Stimulated activated CD4-positive, alpha-beta T cell treated with anti-CD3 and anti-CD28 coated beads, Interleukin-4, amount 100 ng/mL, for 24 hours (primary cell): ENCODE measurements at places on chromosomes 2 and 18.

DNA sequence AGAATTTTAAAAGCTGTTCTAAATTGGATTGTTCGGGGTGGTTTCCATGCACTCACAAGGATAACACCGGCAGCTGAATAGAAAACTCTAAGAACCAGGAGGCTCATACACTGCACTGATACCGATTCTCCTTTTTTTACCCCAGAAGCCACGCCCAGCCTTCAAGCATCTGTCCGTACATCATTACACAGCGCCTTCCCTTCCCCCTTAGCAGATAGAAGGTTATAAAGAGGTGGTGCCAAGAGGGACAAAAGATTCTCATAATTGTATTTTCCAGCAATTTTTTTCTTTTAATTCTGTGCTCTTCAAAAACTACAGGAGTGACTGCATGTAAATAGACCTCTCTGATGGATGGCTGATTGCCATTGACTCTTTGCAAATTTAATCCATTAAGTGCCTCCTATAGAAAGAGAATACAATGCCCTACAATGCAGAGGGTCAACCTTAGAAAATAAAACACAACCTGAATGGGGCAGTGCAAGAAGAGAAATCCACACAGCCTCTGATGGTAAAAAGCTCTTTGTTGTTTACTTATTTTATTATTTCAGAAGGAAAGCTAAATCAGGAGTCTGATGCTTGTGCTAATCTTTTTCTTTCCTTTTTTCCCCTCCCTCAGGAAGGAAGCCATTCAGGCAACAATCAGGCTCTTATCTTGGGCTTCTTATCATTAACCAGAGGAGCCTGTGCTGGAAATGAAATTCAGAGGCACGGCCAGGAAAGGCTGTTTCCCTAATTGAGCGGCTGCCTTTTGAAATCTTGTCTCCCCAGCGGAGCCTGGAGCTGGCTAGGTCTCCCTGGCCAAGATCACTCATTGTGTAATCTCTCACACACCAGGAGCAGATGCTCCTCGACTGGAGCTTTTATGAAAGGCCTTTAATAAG, 198.9 kb upstream of the NABP1 start:
- no peak for DNase-seq

GRCh38 chr2:219560893-219561178, 10.5 kb downstream of the OBSL1 start:
- no peak for DNase-seq

- DNase-seq, result no peak
Measured at GRCh38 chr2:198961547-198961946, 496.2 kb downstream of the SATB2 start.

GRCh38 chr2:96819876-96820511, 3.9 kb downstream of the CNNM3 start:
- DNase-seq, result no peak

GRCh38 chr2:30684516-30684915, 122.7 kb downstream of the CAPN13 start:
- DNase-seq, result no peak

DNA sequence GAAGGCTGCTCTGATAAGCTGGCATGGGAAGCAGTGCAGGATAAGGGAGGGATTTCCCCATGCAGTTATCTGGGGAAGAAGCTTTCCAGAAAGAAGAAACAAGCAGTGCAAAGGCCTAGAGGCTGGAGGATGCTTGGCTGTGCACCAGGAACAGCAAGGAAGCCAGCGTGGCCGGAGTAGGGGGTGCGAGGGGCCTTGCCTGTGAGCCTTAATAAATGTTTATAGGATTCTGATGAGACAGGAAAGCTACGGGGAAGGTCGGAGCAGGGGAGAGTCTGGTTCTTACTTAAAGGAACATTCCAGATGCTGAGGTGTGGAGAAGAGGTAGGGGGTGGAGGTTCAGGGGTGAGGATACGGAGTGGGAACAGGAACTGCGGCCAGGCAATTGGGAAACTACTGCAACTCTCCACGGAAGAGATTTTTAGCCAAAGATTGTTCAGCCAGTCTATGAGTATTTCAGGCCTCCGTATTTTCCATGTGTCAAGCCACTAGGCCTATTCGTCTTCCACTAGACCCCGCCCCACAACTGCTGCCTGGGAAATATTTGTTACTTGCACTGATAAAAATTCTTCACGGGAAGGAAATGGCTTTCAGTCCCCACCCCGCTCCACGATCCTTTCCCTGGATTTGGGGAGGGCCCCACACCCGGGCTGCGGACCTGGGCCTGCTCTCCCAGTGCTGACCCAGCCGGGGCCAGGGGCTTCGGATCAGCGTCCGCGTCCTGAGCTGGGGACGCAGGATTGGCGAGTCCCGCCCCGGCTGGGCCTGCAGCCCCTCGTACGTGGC, 516 bp downstream of the EIF2AK2 start:
- DNase-seq, result peak; percentile 38

GRCh38 chr2:65186872-65187851, 40.5 kb upstream of the ACTR2 start:
- peak; percentile 68 for DNase-seq

DNA sequence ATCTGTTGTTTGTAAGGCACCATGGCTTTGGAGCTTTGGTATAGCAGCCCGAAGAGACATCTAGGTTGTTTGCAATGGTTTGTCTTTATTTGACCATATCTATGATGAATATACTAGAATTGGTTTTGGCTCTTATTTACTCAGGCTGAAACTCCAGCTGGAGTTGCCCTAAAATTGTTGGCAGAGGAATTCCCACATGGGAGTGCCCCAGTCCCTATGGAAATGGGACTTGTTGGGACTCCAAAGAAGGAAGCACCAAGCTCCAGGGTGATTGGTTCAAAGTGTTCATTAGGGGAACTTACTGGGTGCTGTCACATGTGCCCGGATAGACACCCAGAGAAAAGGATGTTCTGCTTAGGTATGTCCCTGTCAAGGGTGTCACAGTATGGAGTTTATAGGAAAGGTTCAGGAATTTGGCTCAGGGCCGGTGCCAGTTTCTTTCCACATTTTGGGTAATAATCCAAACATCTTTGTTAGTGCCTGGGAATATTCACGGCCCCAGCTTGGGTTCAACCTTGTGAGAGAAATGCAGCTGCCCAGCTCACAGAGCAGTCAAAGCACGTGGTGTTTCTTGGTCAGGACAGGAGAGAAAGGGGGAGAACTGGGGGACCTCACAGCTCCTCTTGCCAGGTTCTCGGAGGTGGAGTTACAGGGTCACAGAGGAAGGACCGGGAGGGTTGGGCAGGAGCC, 123.5 kb upstream of the ZSWIM2 start:
- DNase-seq, result no peak

GRCh38 chr2:167293172-167293781, 405.0 kb downstream of the XIRP2 start:
- DNase-seq, result no peak

DNA sequence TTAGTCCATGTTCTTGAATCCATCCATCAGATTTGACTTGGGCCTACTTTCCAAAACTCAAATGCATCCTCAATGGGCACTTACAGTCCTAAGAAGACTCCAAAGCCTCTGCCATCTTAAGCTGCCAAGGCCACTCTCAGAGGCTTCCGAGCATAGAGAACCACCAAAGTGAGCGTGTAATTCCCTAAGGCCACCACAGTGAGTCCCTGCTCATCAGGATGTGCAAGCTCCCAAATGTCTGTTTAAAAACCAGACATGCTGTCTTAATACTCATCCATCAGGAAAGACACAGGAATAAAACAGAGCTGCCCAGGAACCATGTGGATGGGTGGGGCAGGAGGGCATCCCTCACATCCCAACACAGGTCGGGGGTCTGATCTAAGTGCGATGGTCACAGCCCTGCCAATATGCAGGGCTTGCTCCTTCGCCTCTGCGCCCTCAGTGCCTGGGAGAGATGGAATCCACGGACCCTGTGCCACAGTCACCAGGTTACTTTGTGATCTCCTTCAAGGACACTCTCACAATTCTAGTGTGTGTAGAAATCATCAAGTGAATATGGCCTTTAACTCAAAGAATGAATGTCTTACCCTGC, 80.4 kb downstream of the POLR1A start:
- no peak for DNase-seq

GRCh38 chr2:5203134-5203755, 488.9 kb upstream of the SOX11 start:
- no peak for DNase-seq

DNA sequence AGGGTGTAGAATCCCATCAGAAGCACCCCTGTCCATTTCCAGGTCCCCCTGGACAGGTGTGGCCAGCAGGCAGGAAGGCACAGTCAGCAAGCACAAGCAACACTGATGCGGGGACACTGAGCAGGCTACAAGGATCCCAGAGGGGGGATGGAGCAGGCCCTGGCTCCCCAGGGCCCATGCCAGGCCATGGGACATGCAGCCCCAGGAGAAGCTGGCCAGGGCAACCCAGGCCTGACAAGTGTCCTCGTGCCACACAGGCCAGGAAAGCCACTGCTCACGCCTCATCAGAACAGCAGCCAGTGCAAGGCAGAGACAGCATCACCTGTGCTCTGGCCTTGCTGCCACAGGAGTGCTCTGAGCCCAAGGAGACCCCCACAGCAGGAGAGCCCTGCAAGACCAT, 14.1 kb upstream of the GPC1 start:
- DNase-seq, result no peak

DNA sequence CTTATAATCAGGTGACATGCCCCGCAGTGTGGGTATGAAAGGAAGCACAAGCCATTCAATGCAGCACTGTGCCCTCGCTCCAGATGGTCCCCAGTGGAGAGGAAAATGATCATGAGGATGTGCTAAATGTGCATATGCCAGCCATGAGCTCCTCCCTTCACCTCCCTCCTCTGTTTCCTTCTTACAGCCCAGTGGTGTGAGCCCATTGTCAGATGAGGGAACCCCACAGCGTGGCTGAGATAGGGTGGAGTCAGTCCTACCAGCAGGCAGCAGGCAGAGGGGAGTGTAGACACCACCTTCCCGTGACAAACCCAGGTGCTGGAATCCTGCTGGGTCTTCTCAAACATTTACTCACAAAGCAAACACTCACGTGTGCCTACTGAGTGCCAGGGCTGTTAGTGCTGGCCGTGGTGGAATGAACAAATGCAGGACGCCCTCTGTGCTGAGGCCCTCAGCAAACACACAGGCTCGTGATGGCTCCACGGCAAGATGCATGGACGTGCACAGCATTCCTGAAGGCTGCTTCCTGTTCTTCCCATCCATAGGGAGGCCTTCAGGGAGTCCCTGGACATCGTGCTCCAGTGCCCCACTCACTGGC, 181.7 kb upstream of the TPO start:
- no peak for DNase-seq

DNA sequence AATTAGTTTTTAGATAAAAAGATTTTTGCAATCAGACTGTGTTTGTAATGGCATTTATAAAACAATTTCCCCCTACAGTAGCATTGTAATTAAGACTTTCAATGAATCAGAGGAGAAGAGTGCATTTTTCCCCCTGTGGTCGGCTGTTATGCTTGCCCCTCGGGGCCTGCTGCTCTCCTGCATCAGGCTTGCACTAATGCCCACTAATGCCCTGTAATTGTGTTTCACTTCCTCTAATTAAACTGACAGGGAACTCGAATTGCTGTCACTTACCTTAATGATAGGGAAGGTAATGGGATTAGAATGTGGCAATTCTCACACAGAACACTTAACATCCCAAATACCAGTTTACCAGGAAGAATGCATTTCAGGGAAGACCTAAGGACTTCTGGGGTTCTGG, 61.2 kb upstream of the LRRTM1 start:
- no peak for DNase-seq

DNA sequence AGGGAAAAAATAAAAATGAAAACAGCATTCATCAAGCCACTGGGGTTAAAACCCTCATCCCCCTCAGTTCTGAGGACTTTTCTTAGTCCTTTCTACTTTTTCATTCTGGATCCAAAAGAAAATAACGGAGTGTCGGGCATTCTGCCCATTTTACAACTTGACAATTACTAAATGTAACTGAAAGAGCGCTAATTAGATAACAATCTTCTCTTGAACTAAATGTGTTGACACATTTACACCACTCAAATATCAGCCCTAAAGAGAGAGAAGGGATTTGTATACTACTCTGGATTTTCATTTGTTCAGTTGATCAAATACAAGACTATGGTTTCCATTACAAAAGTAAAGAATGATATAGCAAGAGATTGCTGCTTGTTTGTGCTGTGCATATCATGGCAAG, 27.5 kb downstream of the ABCA12 start:
- DNase-seq, result no peak

GRCh38 chr18:33870059-33870458, 292.0 kb downstream of the ASXL3 start:
- DNase-seq, result no peak

DNA sequence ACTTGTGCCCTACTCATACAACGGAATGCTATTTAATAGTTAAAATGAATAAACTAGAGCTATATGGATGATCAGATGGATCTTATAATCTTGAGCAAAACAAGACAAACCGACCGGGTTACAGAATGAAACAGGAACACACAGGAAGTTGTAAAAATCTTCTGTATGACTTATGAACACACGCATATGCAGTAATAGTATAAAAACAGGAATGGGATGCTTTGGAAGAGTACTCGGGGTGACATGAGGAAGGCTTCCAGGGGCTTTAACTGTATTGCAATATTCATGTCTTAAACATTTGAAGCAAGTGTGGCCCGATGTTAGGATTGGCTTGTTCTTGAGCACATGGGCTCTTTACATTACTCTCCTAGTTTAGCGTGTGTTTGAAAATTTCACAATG, 14.9 kb upstream of the E2F6 start:
- no peak for DNase-seq

GRCh38 chr2:213007290-213007838, 144.0 kb downstream of the IKZF2 start:
- DNase-seq, result no peak

DNA sequence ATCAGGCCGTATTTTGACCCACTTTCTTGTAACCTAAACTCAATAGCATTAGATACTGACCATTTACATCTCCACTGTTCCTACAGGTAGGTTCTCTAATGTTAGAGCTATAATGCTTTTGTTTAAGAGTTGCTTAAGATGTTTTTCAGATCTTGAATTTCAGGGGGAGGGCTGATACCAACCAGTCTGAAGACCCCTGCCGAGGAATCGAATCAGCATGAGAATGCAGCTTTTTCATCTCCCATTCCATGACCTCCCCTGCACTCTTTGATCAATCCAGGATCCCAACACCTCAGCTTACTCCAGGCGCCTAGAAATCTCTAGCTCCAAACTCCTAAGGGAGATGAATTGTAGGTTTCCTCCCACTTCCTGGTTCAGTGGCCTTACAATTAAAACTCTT, 120.5 kb upstream of the MC4R start:
- DNase-seq, result no peak

GRCh38 chr18:70673831-70674230, 385.0 kb downstream of the SOCS6 start:
- no peak for DNase-seq
